ENCODE measurements at places on chromosomes 1 and 21.

DNA sequence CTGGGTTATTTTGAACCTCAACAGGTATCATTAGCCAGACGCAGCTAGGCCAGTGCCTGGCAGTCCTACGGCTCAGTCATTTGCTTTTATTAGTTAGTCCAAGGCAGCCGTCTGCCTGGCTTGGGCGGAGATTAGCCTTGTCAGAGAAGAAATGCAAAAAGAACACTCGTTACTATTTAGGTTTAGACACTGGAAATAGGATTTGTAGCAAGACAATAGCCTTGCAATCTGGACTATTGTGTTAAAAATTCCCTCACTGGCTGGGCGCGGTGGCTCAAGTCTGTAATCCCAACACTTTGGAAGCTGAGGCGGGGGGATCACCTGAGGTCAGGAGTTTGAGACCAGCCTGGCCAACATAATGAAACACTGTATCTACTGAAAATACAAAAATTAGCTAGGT lies 11.0 kb upstream of the PRKCZ start:
- no peak for DNase-seq

- DNase-seq, result no peak
These were observed 25.1 kb downstream of the C2CD2 start for GRCh38 chr21:41928621-41929220.

GRCh38 chr1:231629132-231629531 lies 2.5 kb downstream of the DISC1 start:
- no peak for DNase-seq

DNA sequence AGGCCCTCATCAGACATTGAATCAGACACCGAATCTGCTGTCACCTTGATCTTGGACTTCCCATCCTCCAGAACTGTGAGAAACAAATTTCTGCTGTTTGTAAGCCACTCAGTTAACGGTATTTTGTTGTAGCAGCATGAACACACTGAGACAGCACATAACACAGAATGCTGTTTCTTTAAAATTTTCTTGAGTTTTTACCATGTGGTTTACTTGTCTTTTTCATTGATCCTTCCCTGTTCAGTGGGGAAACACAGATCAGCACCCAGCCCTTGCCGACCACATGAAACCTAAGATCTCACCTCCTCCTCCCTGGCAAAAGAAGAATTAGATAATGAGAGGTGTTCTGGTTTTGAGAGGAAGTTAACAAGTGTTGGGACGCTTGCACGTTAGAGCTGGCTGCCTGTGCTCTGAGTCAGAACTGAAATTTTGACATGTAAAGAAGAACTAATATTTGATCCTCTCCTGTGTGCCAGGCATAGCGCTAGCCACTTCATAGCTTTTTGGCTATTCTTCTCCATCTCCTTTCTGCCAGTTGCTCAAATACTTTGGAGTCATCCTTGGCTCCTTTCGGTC lies 179.6 kb downstream of the DHRS3 start:
- no peak for DNase-seq

- DNase-seq, result no peak
These were observed 4.1 kb upstream of the ANKRD35 start for GRCh38 chr1:145889722-145890121.

- DNase-seq, result peak; percentile 87
These were observed 37.9 kb upstream of the MGST3 start for GRCh38 chr1:165592945-165593823.

DNA sequence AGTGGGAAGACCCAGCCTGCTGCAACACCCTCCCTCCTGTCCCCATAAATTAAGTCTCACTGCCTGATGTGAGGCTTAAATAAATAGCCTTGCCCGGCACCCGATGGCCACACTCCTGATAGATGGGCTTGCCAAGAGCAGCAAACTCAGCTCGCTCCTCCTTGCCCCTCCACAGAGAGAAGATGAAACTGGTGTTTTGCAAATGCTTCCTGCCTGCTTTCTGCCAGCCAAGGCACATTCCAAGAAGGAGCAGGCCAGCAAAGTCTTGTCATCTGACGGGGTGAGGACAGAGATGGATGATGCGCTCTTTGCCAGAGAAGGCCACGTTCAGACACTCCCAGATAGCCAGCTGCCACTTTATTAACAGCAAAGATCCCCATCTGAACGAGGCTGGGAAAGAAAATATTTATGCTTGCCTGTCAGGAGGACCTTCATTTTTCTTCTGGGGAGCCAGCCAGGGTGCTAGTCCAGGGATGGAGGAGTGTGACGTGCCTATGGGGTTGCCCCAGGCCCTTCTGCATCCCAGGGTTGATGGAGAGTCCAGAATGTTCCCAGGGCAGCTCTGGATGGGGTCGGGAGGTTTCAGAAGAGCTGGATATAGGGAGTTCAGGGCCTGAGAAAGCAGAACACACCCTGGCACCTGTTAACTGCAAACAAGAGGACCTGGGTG lies 265.4 kb downstream of the FOXD2 start:
- DNase-seq, result no peak

- no peak for DNase-seq
These were observed 1.6 kb upstream of the MARK1 start for GRCh38 chr1:220526294-220526693.

DNA sequence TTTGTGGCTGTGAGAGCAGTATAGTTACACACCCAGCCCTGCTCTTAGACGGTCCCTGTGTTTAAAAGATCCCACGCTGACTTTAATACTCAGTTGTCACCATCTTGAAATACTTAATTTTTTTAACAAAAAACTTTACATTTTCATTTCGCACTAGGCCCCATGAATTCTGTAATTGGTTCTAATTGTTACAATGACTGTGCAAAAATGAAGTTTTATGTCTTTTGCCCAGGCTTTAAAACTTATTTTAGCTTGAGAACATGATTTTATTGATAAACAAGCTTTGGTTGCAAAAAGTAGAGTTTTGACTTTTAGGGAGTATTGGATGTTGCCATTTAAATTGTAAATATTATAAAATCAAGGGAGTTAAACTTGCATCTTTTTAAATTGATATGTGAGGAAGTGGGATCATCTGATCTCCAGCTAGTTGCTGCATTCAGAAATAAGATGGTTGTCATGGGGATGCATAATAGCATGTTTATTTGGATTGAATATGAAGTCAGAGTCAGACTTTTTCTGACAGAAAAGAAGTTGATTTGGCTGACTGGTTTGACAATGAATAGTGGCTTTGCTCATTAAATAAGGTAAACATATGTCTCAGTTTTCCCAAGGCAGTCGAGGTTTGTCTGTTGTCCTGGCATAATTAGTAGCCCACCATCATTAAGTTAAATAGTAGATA lies 23.0 kb upstream of the CRP start:
- no peak for DNase-seq

- no peak for DNase-seq
These were observed 184.5 kb downstream of the KAZN start for GRCh38 chr1:14782741-14783591.
